Activated CD8-positive, alpha-beta memory T cell treated with anti-CD3 and anti-CD28 coated beads for 48 hours (primary cell): ENCODE measurements at places on chromosomes 3 and 15.

- DNase-seq: no peak
These were observed 20.9 kb downstream of the CXCR6 start for GRCh38 chr3:45964139-45964538.

DNA sequence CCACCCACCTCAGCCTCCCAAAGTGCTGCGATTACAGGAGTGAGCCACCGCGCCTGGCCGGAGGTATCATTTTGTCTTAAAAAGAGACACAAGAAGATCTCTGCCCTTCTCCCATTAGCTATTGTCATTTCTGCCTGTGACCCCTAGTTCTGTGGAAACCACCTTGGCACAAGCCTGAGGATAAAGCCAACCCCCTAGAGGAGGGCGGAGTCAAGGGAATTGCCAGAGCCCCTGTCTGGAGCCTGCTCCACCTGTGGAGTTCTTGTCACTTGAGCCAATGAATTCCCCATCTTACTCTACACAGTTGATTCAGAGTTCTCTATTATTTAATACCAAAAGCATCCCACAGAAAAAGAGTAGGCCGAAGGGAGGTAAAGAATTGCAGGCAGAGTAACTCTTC lies 34.9 kb upstream of the KLHL6 start:
- DNase-seq: no peak

DNA sequence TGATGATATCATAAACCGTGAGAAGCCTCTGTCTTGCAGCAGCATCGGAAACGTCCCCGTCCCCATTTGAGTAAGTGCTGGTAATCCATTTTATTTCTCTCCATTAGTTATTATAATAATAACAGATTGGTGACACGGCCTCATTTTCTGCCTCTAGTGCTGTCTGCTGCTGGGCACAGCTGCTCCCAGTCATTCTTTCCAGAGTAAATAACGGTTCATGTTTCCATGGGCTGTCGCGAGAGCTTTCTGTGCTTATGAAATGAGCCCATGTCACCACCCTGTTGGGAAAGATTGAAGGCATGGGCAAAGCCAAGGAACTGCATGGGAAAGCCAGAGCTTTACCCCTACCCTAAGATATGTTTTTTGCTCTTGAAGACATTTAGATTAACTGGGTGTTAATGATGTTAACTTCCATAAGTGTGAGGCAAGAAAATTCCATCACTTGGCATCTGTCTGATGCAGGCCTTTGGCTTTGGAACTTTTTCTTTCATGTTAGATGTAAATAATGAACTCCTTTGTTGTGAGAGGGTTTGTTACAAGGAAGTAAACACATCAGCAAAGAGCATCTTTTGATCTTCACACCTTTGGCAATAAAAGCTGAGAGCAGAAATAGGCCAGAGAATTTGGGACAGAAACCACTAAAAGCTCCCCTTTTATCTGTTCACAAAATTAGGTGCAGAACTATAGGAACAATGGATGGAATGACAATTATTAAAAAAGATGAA lies 141.8 kb downstream of the FILIP1L start:
- no peak for DNase-seq

DNA sequence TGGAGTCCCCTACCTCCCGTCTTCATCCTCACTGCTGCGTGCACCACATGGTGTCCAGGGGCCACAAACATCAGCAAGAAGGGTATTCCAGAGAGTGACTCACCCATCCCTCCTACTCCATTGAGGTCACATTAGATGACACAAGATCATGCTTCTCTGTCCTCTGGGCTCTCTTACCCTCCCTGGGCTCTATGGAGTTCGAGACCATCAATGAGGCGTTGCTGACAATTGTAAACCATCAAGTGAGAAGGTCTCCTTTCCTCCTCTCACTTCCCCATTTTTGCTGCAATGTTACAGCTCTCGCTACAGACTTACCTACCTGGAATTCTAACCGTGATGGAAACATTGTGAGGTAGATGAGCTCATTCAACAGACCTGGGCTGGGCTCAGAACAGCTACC lies 51.7 kb downstream of the HMCES start:
- DNase-seq: no peak

DNA sequence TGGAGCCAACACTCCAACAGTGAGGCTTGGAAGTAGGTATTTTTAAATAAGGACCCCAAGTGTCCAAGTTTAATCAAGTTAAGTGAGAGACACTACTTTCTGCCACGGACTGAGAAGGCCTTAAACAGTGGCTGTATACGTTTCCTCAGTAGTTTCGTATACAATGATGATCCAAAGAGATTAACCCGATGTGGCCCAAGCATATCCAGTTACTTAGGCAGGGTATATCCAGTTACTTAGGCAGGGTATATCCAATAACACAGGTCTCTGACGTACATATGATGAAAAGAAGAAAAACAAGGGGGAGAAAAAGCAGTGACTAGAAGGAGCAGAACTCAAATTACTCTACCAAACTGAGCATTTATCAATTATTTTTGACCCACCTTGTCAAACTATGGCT lies 591.4 kb downstream of the FOXP1 start:
- DNase-seq: no peak

GRCh38 chr3:58683466-58683865 lies 16.9 kb upstream of the FAM3D start:
- DNase-seq: no peak

- DNase-seq: no peak
These were observed 39.0 kb downstream of the ADAMTSL3 start for GRCh38 chr15:83692746-83693581.

- no peak for DNase-seq
These were observed 36.0 kb upstream of the ZMAT3 start for GRCh38 chr3:179107617-179108016.

DNA sequence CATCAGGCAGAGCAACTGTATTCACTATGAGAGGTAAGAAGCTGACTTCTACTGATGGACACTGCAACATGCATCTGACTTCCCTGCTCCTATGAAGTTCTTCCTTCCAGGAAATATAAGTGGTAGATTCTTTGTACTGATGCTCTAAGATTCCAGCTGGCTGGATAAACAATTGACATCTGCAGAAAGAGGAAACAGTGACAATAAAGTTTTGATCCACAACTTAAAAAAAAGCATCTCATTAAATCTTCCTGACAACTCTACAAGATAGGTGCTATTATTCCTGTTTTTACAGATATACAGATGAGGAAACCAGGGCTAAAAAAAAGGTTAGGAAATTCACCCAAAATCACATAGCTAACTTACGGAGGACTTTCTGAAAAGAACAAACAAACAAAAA lies 142.8 kb downstream of the VPS13C start:
- no peak for DNase-seq

DNA sequence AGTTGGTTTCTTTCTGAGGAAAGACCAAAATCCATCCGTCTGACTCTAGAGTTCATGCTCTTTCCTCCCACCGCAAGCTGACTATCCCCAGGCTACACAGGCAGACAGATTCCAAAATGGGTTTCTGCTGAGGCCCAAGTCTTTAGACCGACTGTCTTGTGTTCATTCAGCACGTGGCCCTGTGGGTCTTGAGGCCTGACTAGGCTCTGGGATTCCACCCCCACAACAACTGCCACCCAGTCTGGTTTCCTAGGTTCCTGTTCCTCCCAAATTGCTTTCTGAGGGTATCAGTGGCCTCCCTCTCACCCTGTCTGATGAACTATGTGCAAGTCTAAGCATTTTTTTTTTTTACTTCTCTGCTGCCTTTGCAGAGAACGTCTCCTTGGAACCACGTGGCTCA lies 67.7 kb downstream of the CYP19A1 start:
- DNase-seq: no peak

DNA sequence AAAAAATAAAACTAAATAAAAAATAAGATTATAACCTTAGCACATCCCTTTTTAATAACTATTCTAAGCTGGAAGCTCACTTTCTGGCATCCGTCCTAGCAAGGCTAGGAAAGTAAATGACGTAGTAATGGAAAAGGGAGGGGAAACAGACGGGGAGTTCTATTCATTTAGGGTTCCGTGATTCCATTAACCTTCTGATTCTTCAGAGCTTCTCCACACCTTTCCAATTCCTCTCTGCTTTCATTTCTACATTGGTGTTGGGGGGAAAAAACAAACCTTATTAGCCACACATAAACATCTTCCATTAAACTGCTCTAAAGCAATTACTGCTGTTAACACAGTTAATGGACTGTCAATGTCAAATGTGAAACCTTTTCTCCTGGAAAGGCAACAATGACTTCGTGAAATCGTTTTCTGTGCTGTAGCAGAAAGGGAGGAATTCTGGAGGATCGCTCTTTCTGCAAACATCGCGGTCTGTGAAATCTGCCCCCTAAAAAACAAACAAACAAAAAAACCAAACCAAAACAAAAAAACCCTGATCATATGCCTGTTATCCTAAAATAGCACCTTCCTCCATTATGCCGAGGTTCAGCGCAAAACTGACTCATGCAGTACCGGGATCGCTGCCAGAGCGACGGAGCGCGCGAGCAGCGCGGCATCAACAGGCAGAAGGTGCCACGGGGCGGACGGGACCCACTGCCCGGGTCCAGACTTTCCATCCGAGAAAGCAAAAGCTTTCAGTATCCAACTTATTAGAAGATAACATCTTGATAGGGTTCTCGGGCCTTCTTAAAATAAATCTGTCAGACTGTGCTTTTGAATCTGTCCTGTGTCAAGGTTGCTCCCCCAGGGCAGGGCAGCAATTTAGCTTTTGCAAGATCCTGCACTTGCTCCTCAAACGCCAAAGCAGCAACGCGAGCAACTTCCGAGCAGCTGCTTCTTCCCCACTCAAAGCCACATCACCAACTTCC lies 156.2 kb downstream of the FGF12 start:
- no peak for DNase-seq

GRCh38 chr3:171157286-171157685 lies 130.8 kb upstream of the SLC2A2 start:
- DNase-seq: no peak

DNA sequence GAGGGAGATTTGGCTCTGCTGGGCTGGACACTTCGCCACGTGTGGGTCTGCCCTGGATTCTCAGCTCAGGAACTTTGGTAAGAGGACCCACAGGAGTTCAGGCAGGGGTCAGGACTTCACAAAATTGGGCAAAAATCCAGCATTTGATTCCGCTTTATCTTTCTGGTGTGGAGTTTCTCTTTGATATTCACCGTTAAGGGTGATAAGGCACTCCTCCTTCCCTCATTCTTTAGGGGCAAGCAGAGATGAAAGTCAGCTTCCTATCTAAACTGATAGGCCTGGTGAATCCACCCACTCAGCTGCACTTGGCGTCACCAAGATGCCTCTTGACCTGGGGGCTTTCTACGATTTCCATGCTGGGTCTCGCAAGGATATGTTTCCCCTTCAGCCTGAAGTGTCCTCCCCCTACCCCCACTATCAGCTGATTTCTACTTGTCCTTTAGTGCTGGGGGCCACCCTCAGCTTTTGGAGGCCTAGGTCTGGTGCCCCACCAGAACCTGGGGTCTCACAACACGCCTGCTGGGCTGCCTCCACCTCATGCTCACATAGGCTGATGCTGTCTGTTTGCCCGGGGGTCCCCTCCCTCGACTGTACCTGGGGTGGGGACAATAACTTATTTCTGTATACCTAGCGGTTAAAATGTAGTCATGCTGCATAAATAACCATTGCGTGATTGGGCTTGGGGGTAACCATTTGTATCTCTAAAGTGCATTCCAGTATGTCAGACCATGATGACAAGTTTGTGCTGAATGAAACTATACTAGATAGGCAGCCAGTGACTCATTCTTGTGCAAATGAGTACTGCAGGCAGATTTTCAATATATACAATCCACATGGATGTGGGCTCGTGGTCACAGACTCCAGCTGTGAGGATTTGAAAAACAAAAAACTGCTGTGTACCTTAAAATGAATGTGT lies 248.3 kb downstream of the ADAMTS17 start:
- DNase-seq: no peak

DNA sequence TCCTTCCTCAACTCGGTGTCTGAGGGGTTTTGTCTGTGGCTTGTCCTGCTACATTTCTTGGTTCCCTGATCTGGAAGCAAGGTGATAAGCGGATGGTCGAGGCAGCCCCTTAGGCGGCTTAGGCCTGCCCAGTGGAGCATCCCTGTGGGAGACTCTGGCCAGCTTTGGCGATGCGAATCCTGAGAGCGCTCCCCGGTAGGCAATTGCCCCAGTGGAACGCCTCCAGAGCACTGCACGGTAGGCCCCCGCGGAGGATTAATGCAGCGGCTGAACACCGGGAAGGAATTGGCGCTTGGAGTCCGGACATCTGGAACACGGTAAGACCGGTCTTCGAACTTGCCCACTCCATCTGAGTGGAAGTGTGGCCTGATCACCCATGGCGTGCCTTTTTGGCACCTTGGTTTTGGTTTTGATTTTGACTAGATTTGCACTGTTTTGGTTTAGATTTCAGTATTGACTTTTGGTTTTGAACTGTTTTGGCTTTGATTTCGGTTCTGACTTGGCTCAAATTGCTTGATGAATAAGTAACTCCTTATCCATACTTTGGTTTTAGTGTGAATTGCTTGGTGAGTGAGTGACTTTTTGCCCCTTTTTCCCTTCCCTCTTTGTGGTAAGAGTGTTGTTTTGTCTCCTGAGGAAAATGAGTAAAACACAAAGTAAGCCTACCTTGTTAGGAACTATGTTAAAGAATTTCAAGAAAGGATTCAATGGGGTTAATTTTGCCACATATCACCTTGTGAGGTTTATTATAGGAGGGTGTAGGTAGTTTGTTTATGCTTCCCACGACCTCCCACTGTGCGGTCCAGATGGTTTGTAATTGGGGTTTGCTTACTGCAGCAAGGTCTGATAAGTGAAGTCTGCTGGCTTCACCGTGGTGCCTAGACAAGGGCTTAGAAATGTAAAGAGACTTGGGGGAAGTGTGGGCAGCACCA lies 27.1 kb upstream of the GPR156 start:
- DNase-seq: no peak

- no peak for DNase-seq
These were observed 54.5 kb downstream of the CPN2 start for GRCh38 chr3:194296454-194297263.

DNA sequence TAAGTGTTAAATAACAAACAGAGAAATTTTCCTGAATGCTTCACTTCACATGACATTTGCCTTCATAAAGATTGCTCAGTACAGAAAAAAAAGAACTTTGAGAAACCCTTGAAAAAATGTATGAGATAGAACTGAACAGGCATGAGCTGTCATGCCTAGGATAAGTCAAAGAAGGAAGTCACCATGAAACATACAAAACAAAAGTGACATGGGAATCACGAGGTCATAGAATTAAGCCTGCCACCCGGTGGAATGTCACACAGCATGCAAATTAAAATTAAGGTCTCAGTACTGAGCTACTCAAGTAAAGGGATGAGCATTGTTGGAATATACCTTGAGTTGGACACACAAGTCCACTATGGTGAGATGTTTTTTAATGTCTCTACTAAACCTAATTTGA lies 652.5 kb upstream of the NECTIN3 start:
- no peak for DNase-seq

GRCh38 chr3:83039422-83039821 lies 1278.0 kb upstream of the GBE1 start:
- DNase-seq: no peak

GRCh38 chr15:30990446-30991254 lies 778 bp downstream of the MTMR10 start:
- peak; percentile 7 for DNase-seq

GRCh38 chr3:58490860-58491501 lies 915 bp upstream of the KCTD6 start:
- no peak for DNase-seq

- no peak for DNase-seq
These were observed 47.6 kb downstream of the IDH2 start for GRCh38 chr15:90054618-90055097.
